Adrenal gland (tissue), 19 donors: ENCODE measurements at places on chromosomes 5 and 9. TPM values are rescaled to one million over a fixed set of nuclear protein-coding genes. Genes with fewer than 3 reads are reported as not detected.

- no peaks in the 10 kb centered on the region for H3K36me3 ChIP-seq
- H3K27ac ChIP-seq = no peak overlapping the region
- no peak for DNase-seq
- H3K4me1 ChIP-seq = no peaks in the 10 kb centered on the region
- H3K4me3 ChIP-seq = no peak overlapping the region
These were observed 83.1 kb downstream of the MSX2 start for GRCh38 chr5:174807471-174807870.

DNA sequence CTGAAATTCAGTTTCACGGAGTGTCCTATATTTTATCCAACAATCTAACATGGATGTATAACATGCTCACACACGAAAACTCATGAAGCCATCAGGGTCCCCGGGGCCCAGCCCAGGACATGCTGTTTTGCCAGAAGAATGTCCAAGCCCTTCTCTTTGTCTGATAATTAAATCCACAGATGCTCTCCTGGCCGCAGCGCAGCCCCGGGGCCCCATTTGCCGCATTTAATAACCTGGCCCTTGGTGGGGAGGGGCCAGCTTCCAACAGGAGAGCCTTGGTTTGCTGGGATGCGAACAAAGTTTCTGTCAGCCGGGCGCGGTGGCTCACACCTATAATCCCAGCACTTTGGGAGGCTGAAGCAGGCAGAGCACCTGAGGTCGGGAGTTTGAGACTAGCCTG lies 30.0 kb downstream of the PLPP7 start:
- H3K36me3 ChIP-seq = no peaks in the 10 kb centered on the region
- no peak for DNase-seq
- no peak overlapping the region for H3K27ac ChIP-seq
- H3K4me3 ChIP-seq = no peak overlapping the region
- no peaks in the 10 kb centered on the region for H3K27me3 ChIP-seq

- no peak overlapping the region for H3K4me3 ChIP-seq
- DNase-seq = no peak
- H3K36me3 ChIP-seq = no peaks in the 10 kb centered on the region
- peaks cover 3% of the 10 kb centered on the region for H3K4me1 ChIP-seq
- H3K27ac ChIP-seq = no peak overlapping the region
- H3K27me3 ChIP-seq = no peaks in the 10 kb centered on the region
These were observed 17.5 kb downstream of the SUB1 start for GRCh38 chr5:32602906-32603305.

DNA sequence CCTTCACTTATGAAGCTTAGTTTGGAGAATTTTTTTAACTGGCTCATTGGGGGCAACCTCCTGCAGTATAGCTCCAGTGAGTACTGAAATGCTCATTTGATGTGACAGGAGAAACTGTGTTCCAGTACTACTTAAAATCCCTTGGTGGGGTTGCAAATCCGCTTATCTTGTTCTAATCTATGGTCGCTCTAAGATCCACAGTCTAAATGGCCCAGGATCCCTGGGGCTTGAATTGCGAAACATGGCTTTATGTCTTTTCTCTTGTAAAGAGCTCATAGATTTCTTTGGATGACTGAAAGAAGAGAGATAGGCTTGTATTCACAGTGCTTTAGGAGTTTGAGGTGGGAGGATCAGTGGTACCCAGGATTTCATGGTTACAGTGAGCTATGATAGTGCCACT lies 52.7 kb downstream of the ADAMTSL1 start:
- DNase-seq = no peak
- no peaks in the 10 kb centered on the region for H3K36me3 ChIP-seq
- H3K27ac ChIP-seq = no peak overlapping the region

HIGD2A gene
- 138 TPM for total RNA-seq

DNA sequence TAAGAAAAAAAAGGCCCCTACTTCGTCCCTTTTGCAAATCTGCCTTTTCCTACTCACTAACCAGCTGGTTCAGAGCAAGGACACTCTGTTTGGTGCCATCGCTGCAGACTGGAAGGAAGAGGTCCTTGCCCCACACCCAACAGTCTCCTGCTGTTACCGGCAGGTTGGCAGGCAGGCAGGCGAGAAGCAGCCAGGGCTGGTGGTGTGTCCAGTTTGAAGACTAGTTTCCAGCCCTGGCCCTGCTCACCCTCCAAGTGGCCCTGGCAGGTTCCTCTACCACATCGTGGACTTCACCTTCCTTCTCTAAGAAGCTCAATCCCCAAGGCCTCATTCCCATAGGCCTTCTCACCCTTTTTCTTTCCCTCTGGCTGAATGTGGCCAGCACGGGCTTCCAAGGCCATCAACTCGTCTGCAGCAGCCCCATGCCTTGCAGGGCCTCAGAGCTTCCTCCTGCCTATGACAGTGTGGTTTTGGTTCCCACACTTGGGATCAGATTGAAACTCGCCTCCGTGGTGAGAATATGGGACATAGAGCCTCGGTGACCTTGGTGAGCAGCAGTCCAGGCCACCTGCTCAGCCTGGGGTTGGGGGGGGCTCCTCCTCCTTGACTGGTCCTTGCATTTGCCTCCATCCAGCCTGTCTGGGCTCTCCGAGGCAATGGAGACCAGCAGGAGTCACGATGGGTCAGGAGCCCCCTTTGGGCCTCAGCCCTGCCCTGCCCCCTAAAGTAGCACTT lies 22.9 kb downstream of the TGFBI start:
- H3K27ac ChIP-seq = no peak overlapping the region
- DNase-seq = no peak
- no peaks in the 10 kb centered on the region for H3K27me3 ChIP-seq
- peaks cover 33% of the 10 kb centered on the region for H3K36me3 ChIP-seq
- no peaks in the 10 kb centered on the region for H3K4me1 ChIP-seq

MAST4 gene
- 57.5 TPM for total RNA-seq
